Mesenchymal stem cell (in vitro differentiated cells and primary cell): ENCODE measurements at places on chromosomes 2 and 18.
A peak's percentile ranks its signal among the peaks of the same experiment; 100 is the strongest.

GRCh38 chr2:134158295-134158694 lies 95.6 kb upstream of the MGAT5 start:
- DNase-seq, result no peak

DNA sequence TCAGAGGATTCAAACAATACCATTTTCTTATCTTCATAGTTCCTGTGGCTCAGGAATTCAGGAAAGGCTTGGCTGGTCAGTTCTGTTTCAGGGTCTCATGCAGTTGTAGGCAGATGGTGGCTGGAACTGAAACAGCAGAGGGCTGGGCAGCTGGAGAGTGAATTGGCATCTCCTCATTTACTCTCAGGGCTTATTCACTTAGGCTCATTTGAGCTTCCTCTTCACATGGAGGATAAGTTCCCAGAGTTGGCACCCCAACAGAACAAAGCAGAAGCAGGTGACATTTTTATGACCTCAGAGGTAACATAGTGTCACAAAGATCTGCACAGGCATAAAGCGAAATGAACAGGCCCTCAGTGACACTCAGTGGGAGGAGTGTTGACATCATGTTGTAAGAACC lies 66.1 kb downstream of the RBBP8 start:
- DNase-seq, result no peak

GRCh38 chr2:224799691-224800090 lies 83.5 kb upstream of the CCDC195 start:
- DNase-seq, result no peak

DNA sequence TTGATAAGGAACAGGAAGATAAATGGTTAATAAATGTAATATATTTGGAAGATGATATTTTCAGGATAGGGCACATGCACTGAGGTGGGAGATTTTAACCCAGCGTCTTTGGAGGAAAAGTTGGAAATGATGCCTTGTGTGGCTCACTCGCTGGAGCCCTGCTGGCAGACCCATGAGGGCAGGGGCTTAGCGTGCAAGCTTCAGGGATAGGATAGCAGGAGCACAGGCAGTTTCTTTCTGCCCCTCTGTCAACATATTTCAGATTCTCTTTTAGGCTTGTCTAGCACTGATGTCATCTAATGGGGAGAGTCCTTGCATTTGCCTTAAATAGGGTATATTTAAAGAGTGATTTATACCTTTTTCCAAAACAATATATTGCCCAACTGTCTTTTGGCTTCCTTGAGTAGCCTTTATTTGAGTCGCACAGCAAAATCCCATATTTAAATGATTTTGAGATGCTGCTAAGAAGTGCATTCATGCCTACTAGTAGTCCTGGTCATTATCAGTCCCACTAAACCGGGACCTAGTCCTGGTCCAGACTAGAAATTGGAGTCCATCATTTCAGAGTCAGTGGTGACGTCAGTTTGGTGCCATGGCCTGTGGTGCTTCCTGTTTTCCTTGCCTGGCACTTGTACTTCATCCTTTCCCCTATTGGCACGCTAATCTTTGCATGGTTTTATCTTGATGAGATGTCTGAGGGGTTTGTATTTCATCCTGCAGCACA lies 45.8 kb downstream of the SH3RF3 start:
- DNase-seq, result no peak

DNA sequence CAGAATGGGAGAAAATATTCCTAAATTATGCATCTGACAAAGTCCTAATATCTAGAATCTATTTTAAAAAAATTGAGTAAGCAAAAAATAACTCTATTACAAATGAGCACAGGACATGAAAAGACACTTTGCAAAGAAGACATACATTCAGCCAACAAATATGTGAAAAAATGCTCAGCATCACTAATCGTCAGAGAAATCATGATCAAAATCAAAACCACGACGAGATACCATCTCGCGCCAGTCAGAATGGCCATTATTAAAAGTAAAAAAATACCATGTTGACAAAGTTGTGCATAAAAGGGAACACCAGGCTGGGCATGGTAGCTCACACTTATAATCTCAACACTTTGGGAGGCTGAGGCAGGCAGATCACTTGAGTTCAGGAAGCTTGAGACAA lies 63.5 kb downstream of the EVA1A start:
- DNase-seq, result no peak

- DNase-seq, result peak; percentile 86
Observed at GRCh38 chr2:61645911-61646310, 107.8 kb upstream of the XPO1 start.

DNA sequence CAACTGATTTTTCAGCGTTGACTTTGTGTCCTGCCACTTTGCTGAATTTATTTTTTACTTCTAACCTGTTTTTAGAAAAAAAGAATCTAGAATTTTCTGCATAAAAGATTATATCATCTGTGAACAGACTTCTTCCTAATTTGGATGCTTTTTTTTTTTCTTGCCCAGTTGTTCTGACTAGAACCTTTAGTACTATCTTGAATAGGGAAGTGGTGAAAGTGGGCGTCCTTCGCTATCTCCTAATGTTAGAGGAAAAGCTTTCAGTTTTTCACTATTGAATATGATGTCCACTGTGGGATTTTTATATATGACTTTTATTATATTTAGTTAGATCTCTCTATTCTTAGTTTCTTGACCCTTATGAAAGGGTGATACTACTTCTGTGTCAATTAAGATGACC lies 25.7 kb upstream of the KCNJ13 start:
- no peak for DNase-seq

- no peak for DNase-seq
Observed at GRCh38 chr2:239590276-239590675, 189.5 kb upstream of the HDAC4 start.

DNA sequence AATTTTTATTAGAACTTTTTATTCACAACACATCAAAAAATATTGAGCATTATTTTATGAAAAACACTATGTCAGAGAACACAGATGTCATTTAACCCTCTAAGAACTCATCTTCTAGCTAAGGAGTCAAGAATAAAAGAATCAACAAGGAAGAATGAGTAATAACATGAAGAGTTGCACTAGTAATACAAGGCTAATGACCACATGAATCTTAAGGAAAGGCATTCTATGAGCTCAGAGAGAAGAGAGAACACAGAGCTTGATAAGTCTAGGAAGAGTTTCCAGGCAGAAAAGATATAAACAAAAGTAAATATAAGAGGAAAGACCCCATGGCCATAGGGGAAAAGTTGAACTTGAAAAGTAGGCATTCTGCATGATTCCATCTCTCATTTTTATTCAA lies 166.5 kb downstream of the MAIP1 start:
- peak; percentile 26 for DNase-seq

- no peak for DNase-seq
Observed at GRCh38 chr2:120551522-120551921, 184.1 kb upstream of the GLI2 start.

GRCh38 chr2:237511885-237512405 lies 24.9 kb downstream of the MLPH start:
- no peak for DNase-seq

DNA sequence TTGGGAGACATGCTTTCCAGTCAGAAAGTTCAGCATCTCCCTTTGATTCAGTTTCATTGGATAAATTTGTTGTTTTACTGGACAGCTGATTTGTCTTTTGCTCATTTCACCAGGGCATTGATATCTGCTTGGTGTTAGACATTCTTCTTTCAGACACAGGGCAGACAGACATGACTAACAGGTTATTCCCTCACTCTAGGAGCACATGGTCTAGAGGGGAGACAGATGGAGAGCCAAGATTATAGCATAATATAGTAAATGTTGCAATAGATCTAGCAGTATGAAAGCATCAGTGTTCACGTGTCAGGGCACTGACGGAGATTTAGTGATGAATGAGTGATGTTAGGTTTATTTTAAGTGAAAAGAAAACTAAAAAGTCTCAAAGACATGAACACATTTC lies 187.0 kb upstream of the CYRIA start:
- DNase-seq, result no peak

DNA sequence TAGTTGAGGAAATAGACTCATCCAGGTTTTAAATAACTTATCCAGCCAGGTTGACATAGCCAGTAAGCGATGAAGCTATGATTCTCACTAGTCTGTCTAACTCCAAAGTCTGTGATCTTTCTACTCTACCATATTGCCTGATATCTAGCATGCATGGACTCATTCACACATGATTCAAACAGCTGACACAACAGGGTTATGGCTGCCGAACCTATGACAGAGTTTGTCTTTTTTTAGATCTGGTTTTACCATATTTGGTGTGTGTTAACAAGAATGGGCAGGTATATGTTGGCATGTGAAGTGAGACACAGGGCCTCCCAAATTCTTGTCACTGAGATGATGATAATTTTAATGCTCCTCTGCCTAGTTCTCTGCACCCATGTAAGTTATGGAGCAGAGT lies 210.6 kb downstream of the BABAM2 start:
- no peak for DNase-seq

- no peak for DNase-seq
Observed at GRCh38 chr2:175957845-175958244, 44.2 kb downstream of the LNPK start.

- DNase-seq, result no peak
Observed at GRCh38 chr2:182049372-182050148, 63.9 kb downstream of the PPP1R1C start.

DNA sequence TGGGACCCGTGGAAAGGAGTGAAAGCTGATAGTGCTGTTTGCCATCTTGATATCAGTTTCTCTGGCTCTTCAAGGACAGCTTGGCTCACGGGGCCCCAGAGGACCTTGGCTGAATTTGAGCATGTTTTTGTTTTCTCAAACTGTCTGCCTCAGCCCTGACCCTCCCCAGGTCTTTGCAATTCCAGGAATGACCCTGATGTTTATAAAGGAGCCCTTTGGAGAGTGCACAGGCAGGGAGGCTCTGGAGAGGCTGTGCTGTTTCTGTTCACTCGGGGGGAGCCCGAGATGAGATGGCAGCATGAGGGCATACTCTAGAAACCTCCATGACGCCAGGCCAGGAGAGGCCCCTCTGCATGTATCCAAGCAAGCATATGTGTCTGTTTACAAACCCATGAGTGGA lies 16.4 kb downstream of the IGFBP2 start:
- no peak for DNase-seq

DNA sequence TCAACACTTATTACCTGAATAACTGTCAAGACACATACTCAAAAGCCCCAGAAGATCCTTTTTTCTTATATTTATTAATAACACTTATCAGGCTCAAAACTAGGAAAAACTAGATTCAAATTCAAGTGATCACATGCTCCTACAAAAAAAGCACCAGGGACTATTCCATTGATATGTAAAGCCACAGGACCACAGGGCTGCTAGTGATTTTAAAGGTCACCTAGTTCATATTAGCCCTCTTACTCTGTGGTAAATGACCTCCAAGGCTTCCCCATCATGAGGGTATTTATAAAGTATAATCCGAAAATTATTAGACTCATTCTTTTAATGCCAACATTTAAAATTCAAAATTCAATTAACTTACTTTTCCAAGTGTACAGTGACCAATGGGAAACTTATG lies 52.5 kb downstream of the LRPPRC start:
- DNase-seq, result no peak

DNA sequence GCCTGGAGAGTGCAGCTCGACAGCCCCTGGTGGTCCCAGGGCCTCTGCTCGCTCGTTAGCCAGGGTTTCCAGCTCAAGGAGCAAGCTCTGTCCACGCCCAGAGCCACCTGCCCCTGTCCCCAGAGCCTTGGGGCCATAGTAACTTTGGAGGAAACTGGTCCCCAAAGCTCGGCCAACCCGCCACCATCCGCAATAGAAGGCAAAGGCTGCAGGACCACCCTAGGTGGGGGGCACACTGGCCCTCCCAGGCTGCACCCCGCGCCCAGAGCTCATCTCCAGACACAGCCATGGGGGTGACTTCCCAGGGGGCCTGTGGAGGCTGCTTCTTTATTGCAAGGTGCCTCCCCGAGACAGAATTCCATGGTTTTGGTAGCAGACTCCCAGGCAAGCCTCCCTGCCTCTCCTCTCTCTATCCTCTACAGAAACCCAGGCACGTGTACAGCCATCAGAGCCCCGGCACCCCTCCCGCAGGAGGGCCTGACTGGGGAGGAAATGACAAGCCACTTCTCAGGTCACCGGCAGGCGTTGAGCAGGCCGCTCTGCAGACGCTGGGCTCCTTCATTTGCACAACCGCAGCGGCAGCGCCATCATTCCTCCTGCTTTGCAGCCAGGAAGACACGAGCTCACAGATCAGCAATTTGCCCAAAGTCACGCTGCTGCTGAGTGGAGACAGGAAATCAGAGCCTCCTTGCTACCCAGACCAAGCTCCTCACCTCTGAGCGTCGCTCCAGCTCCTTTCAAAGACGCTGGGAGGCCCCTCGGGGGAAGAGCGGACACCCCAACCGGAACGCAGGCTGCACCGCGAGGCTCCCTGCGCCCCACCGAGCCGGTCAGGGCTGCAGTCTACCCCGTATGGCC lies 80.2 kb downstream of the NDUFA10 start:
- no peak for DNase-seq

- no peak for DNase-seq
Observed at GRCh38 chr2:10780491-10780820, 32.1 kb downstream of the PDIA6 start.

DNA sequence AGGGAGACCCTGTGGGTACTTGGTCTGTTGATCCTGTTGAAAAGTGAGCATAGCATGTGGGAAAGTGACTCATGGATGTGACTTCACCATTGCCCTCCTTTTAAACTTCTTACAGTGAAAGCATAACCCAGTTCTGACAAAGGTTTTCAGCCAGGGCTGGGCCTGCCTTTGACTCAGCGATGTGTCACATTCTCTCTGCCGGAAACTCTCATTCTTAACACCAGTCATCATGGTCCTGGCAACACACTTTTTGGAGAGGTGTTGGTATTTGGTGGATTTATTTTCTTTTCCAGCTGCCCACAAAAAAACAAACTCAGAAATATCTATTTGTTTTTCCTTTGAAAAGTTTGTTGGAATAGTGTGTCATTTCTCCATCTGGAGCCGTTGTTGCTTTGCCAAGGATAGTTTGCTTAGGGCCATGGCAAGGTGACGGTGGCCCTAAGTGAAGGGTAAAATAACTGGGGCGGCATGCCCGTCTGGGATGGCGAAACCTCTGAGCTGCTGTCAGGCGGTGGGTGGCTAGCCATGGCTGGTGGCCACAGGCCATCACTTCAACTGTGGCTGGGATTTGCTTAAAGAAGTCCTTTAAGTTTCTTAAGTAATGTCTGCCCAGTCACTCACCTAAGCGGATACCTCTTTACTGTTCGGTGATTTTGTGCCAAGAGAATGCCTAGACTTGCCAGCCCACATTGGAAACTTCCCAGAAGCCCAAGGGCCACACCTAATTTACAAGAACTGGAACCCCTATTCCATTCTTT lies 123.3 kb downstream of the LTBP1 start:
- DNase-seq, result peak; percentile 99

- peak; percentile 50 for DNase-seq
Observed at GRCh38 chr18:69000366-69000765, 202.5 kb downstream of the CCDC102B start.

GRCh38 chr2:111662771-111663470 lies 221.1 kb downstream of the ANAPC1 start:
- no peak for DNase-seq

DNA sequence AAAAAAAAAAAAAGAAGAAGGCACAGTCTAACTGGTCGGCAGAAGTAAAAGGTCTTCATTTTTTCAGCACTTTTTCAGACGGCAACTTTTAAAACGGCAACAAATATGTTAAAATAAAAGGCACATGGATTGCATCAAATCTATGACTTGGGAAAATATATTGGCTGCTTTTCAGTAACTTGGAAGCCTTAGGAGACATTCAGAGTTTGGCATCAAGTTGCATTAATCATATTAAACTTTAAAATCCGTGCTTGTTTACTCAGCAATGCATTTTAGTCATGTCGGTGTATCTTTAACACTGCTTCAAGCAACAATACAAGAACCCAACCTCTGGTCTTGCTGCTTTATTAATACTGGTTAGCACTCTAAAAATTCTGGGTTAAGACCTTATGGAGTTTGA lies 111.1 kb downstream of the MEP1B start:
- DNase-seq, result no peak
